Neural progenitor cell (in vitro differentiated cells): ENCODE measurements at places on chromosomes 1 and 21. TPM values are rescaled to one million over a fixed set of nuclear protein-coding genes. Genes with fewer than 3 reads are reported as not detected.

DNA sequence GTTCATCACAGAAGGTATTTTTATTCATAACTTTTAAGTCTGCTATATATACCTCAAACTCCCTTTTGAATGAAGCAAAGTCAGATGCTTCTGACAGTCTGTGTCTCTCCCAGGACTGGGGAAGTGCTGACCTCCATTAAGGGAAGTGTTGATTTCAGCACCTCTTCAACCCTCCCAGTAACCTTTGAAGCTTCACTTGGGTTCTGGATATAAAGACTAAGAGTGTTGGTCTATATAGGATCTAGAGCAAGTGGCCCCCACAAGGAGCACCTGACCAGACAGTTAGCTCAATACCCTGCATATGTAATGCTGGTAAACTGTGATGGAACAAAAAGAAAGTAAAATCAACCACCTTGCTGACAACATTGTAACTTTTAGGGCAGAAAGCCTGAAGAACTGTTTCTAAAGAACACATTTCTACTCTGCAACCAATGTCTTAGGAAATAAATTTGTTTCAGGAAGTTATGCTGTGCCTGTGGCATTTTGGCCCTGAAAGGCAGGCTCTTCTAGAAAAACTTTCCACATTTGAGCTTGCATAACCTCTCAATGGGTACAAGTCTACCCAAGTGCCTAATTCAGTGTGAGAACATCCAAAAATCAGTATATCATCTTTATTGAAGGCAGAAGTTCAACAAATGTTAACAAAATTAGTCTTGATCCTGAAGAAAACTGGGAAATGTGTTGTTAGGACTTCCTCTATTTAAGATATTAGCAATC is 865 bp upstream of the PTPN22 start:
- no peak overlapping the region for H3K27ac ChIP-seq
- H3K4me3 ChIP-seq = no peak overlapping the region
- H3K27me3 ChIP-seq = no peaks in the 10 kb centered on the region
- no peak for DNase-seq
- no peaks in the 10 kb centered on the region for H3K36me3 ChIP-seq

GRCh38 chr21:39118604-39119215 is 64.5 kb downstream of the PSMG1 start:
- H3K27ac ChIP-seq = no peak overlapping the region
- H3K4me3 ChIP-seq = no peak overlapping the region
- H3K27me3 ChIP-seq = no peaks in the 10 kb centered on the region
- no peaks in the 10 kb centered on the region for H3K4me1 ChIP-seq

GRCh38 chr1:100882698-100883097 is 11.9 kb downstream of the EXTL2 start:
- no peak overlapping the region for H3K4me3 ChIP-seq
- H3K4me1 ChIP-seq = no peaks in the 10 kb centered on the region
- H3K36me3 ChIP-seq = peaks cover 6% of the 10 kb centered on the region
- no peak overlapping the region for H3K27ac ChIP-seq
- DNase-seq = no peak
- no peaks in the 10 kb centered on the region for H3K27me3 ChIP-seq

- DNase-seq = no peak
- no peaks in the 10 kb centered on the region for H3K4me1 ChIP-seq
- H3K36me3 ChIP-seq = no peaks in the 10 kb centered on the region
- H3K27me3 ChIP-seq = no peaks in the 10 kb centered on the region
- H3K4me3 ChIP-seq = no peak overlapping the region
- H3K27ac ChIP-seq = no peak overlapping the region
Measured at GRCh38 chr21:26225046-26225445, 54.5 kb upstream of the APP start.

LEMD1 gene
- total RNA-seq = 15.0 and 79.0 TPM in 2 replicates

PIGR gene
- not detected in 2 replicates for total RNA-seq

SNIP1 gene
- total RNA-seq = 15.4 and 22.0 TPM in 2 replicates

FCRL1 gene
- total RNA-seq = not detected in 2 replicates
